ENCODE measurements at places on chromosomes 2 and 18. TPM values are rescaled to one million over a fixed set of nuclear protein-coding genes. Genes with fewer than 3 reads are reported as not detected.

The UBE2E3 gene
- 61.2 TPM for total RNA-seq

The LRRTM1 gene
- not detected for total RNA-seq

The CMPK2 gene
- total RNA-seq: 4.0 TPM

The STARD6 gene
- not detected for total RNA-seq

The KCNG2 gene
- not detected for total RNA-seq

The NT5DC4 gene
- not detected for total RNA-seq

The LHCGR gene
- total RNA-seq: 2.3 TPM

Measured in subcutaneous adipose tissue (tissue), 4 donors.